ENCODE measurements at places on chromosomes 7 and 10.
A peak's percentile ranks its signal among the peaks of the same experiment; 100 is the strongest.

DNA sequence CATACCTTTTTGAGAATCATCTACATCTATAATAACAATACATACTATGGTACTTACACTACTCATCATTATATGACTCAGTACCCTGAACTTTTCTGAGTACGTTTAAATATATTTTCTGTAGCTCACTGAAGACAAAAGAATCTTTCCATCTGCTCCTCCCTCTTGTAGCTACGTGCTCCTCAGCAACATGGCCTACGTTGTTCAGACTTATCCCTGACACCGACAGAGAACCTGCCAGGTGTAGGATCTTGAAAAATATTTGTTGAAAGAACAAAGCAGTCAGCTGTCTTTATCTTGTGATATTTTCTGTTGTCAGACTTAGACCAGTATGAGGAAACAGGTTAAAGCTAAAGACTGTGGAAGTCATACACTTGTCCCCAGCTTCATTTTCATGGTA, 356.0 kb upstream of the MYO3A start:
- no peak overlapping the region for H3K27ac ChIP-seq
- no peak for DNase-seq
- H3K4me3 ChIP-seq, result no peak overlapping the region
- no peaks in the 10 kb centered on the region for H3K36me3 ChIP-seq

- H3K4me3 ChIP-seq, result no peak overlapping the region
- peaks cover 13% of the 10 kb centered on the region for H3K36me3 ChIP-seq
- DNase-seq, result no peak
Measured at GRCh38 chr7:138865843-138866242, 67.8 kb upstream of the ATP6V0A4 start.

- no peaks in the 10 kb centered on the region for H3K27me3 ChIP-seq
- no peak overlapping the region for H3K4me3 ChIP-seq
- H3K4me1 ChIP-seq, result peaks cover 2% of the 10 kb centered on the region
- no peaks in the 10 kb centered on the region for H3K36me3 ChIP-seq
- no peak for DNase-seq
Measured at GRCh38 chr7:28318101-28318762, 94.1 kb upstream of the CREB5 start.

- no peak overlapping the region for H3K27ac ChIP-seq
- no peaks in the 10 kb centered on the region for H3K4me1 ChIP-seq
- no peak for DNase-seq
- no peaks in the 10 kb centered on the region for H3K36me3 ChIP-seq
- H3K27me3 ChIP-seq, result peaks cover 2% of the 10 kb centered on the region
Measured at GRCh38 chr10:84054743-84055142, 84.6 kb upstream of the GHITM start.

- H3K36me3 ChIP-seq, result no peaks in the 10 kb centered on the region
- no peak for DNase-seq
- H3K27me3 ChIP-seq, result no peaks in the 10 kb centered on the region
- no peak overlapping the region for H3K27ac ChIP-seq
- H3K4me3 ChIP-seq, result no peak overlapping the region
Measured at GRCh38 chr7:127896659-127897058, 134.6 kb downstream of the LRRC4 start.

GRCh38 chr10:102302611-102303010, 57.3 kb downstream of the GBF1 start:
- no peak overlapping the region for H3K4me3 ChIP-seq
- H3K27ac ChIP-seq, result no peak overlapping the region
- H3K27me3 ChIP-seq, result no peaks in the 10 kb centered on the region
- DNase-seq, result no peak

DNA sequence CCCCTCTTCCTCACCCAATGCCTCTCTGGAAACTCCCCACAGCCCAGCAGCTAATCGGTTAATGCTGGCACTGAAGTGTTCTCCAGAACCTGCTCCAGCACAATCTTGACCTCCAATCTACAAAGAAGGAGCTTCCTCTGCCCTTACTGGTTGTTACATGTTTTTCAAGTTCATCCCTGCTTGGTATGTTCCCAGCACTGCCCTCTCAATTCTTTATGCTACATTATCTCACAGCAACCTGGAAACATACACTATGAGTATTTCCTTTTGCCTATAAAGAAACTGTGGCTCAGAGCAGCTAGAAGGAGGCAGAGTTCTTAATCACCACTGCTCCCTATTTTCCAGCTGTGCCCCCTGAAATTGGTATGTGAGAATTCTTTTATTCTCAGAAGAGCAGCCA, 84.1 kb upstream of the KMT2E start:
- H3K4me3 ChIP-seq, result no peak overlapping the region
- no peak for DNase-seq
- peaks cover 35% of the 10 kb centered on the region for H3K4me1 ChIP-seq
- no peaks in the 10 kb centered on the region for H3K36me3 ChIP-seq
- H3K27me3 ChIP-seq, result no peaks in the 10 kb centered on the region
- no peak overlapping the region for H3K27ac ChIP-seq

GRCh38 chr7:47827871-47828270, 120.4 kb downstream of the PKD1L1 start:
- H3K27ac ChIP-seq, result no peak overlapping the region
- no peaks in the 10 kb centered on the region for H3K27me3 ChIP-seq
- no peaks in the 10 kb centered on the region for H3K4me1 ChIP-seq
- H3K36me3 ChIP-seq, result no peaks in the 10 kb centered on the region
- no peak for DNase-seq

DNA sequence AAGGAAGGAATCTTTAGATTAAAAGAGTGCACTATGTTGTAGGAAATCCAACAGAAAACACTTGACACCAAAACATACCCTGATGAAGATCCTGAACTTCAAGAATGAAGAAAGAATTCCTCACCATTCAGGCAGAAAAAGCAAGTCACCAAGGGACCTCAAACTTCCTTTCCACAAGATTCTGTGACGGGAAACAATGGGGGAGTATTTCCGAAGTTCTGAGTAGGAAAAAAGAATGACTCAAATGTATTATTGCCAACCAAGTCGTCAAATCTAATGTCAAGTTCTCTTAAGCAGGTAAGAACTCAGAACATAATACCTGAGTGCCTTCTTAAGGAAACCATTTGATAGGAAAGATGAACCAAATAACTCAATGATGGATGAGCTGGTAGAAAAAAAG, 44.7 kb upstream of the MTURN start:
- no peaks in the 10 kb centered on the region for H3K4me1 ChIP-seq
- no peak overlapping the region for H3K4me3 ChIP-seq
- no peaks in the 10 kb centered on the region for H3K27me3 ChIP-seq
- H3K27ac ChIP-seq, result no peak overlapping the region
- DNase-seq, result no peak

- H3K36me3 ChIP-seq, result peaks cover 15% of the 10 kb centered on the region
- no peaks in the 10 kb centered on the region for H3K27me3 ChIP-seq
- peaks cover 24% of the 10 kb centered on the region for H3K4me1 ChIP-seq
- no peak overlapping the region for H3K4me3 ChIP-seq
Measured at GRCh38 chr7:6385110-6385781, 62.5 kb downstream of the DAGLB start.

DNA sequence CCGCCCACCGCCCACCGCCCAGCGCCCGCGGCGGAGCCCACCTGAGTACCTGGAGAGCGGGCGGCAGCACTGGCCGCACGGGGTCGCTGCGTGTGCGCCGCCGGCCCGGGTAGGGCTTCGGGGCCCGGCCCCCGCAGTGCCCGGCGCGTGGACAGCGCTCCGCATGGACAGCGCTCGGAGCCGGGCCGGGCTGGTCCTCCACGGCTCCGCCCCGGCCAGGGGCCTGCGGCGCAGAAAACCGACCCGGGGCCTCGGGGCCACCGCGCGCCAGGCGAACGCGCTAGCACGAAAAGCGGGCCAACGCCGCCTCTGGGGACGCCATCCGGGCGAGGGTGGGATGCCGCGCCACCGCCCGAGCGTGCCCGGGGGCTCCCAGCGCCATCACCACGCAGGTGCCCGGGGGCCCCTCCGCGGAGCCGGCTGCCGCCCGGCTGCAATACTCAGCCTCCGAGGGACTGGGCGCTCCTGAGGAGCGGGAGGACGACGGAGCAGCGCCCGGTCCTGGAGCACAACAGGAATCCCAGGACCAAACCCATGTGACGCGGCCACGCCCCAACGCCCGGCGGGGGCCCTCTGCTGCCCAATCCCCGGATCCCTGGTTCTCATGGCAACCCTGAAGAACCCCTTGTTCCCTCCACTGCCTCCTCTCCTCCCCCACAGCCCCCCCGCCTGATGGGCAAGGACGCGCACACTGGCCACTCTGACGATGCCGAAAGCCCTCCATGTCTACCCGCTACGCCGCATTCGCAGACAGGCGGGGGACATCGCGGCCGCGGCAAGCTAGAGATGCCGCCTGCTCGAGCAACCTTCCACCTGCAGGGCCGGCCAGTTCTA, at the start of gene GRB10:
Gene GRB10, minus strand, starts transcription at position 522 of the 834 bp plus-strand sequence. CDS start 50,574 bp downstream, outside the sequence.
- no peaks in the 10 kb centered on the region for H3K36me3 ChIP-seq
- H3K27ac ChIP-seq, result no peak within 1 kb of the TSS
- peaks cover 19% of the 10 kb centered on the region for H3K27me3 ChIP-seq
- H3K4me3 ChIP-seq, result peak within 1 kb of the TSS; percentile 27
- DNase-seq, result peak; percentile 59
- peaks cover 3% of the 10 kb centered on the region for H3K4me1 ChIP-seq

GRCh38 chr7:37211097-37211880, 237.4 kb downstream of the ELMO1 start:
- no peaks in the 10 kb centered on the region for H3K36me3 ChIP-seq
- DNase-seq, result peak; percentile 19
- H3K4me1 ChIP-seq, result no peaks in the 10 kb centered on the region

GRCh38 chr10:115861864-115862263, 411.1 kb downstream of the GFRA1 start:
- no peaks in the 10 kb centered on the region for H3K4me1 ChIP-seq
- H3K27ac ChIP-seq, result peak overlapping the region; percentile 59
- peak; percentile 42 for DNase-seq
- no peak overlapping the region for H3K4me3 ChIP-seq
- H3K36me3 ChIP-seq, result no peaks in the 10 kb centered on the region
- H3K27me3 ChIP-seq, result no peaks in the 10 kb centered on the region

GRCh38 chr10:121774404-121774803, 153.4 kb downstream of the ATE1 start:
- H3K4me1 ChIP-seq, result no peaks in the 10 kb centered on the region
- no peaks in the 10 kb centered on the region for H3K36me3 ChIP-seq
- no peaks in the 10 kb centered on the region for H3K27me3 ChIP-seq
- no peak overlapping the region for H3K27ac ChIP-seq
- no peak overlapping the region for H3K4me3 ChIP-seq

DNA sequence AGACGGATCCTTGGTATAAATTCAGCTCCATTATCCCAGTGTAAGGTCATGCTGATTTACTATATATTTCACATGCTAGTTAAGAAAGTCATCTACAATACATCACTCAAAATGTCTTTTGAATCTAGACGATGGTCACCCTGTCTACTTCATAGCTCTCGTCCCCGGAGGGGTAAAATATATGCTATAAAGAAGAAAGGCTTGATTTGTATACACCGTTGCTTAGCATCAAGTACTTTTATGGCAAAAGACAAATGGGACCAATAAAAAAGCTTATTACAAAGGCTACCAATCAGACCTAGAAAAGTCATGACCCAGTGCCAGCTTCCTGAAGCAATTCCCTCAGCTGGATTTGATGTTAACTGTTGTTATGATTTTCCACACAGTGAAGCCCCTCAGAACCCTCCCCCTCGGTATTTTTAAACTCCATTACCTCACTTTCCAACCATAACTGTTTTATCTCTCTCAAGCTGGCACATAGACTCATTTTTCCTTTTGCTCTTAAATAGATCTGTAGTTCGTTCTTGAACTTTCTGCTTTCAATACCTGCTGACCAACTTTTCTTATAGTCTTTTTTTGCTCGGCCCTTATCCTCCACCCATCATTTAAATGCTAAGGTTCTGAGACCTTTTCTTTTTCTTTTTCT, 104.9 kb downstream of the DOCK4 start:
- DNase-seq, result no peak
- H3K36me3 ChIP-seq, result no peaks in the 10 kb centered on the region
- H3K27me3 ChIP-seq, result no peaks in the 10 kb centered on the region
- H3K4me3 ChIP-seq, result no peak overlapping the region
- H3K4me1 ChIP-seq, result no peaks in the 10 kb centered on the region

DNA sequence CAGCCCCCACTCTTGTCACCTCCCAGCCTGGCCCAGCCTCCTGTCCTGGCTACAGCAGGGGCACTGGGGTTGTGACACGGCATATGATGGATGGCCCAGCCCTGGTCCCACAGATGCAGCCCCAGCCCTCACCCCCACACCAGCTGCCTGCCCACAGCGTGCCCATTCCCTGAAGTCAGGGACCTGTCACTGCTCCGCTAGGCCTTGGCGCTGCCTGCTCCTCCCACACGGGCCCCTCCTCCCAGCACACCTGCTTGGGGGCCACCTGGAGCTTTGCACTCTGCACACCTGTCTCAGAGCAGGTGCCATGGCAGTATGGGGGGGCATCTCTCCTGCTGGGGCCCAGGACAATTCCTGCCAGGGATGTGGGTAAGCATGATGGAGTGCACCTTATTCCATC, 3.5 kb downstream of the GCK start:
- H3K4me3 ChIP-seq, result no peak overlapping the region
- no peaks in the 10 kb centered on the region for H3K4me1 ChIP-seq
- H3K27me3 ChIP-seq, result peaks cover 2% of the 10 kb centered on the region
- DNase-seq, result no peak

DNA sequence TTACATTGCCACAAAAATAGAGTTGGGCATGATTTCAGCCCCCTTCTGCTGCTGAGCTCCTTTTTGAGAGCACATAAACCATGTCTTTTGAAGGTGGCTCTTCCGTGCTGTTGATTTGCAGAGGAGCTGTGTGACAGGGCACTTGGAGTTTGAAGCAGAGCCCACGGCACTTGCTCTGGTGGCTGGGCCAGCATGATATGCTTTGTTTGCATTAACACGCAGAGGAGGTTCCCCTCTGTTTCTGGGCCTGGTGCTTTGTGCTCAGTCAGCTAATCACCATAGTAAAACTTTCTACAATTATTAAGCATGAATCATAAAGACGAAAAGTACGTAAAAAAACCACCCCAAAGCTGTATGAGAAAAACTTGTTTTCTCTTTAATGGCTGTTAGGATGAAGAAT, 40.1 kb downstream of the RBM33 start:
- H3K27ac ChIP-seq, result peak overlapping the region; percentile 66
- H3K36me3 ChIP-seq, result peaks cover 9% of the 10 kb centered on the region
- no peak overlapping the region for H3K4me3 ChIP-seq
- peaks cover 6% of the 10 kb centered on the region for H3K4me1 ChIP-seq

- peak overlapping the region; percentile 59 for H3K27ac ChIP-seq
- H3K4me1 ChIP-seq, result peaks cover 32% of the 10 kb centered on the region
- H3K36me3 ChIP-seq, result peaks cover 30% of the 10 kb centered on the region
- no peaks in the 10 kb centered on the region for H3K27me3 ChIP-seq
Measured at GRCh38 chr10:62057359-62057758, 155.9 kb downstream of the ARID5B start.

GRCh38 chr7:125445836-125446235, 516.2 kb upstream of the POT1 start:
- no peak for DNase-seq
- no peaks in the 10 kb centered on the region for H3K27me3 ChIP-seq
- H3K36me3 ChIP-seq, result no peaks in the 10 kb centered on the region
- H3K4me1 ChIP-seq, result no peaks in the 10 kb centered on the region
- no peak overlapping the region for H3K4me3 ChIP-seq
- H3K27ac ChIP-seq, result no peak overlapping the region

DNA sequence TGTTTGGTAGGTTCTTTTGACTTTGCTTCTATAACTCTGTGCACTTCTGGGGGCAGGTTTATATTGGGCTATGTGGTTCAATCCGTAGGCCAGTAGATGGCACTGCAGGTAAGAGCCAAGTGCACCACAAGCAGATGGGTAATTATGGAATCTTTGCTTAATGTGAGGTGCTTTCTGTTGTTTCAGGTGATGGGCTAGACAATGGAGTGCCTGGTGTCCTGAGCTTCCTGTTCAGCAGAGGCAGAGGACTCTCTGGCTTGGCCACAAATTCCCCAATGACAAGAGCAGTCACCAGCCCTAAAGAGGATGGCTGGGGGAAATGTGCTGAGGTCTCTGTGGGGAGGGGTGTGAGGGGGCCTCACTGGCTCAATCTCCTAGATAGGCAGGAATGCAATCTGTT, 455.0 kb downstream of the CCSER2 start:
- H3K36me3 ChIP-seq, result no peaks in the 10 kb centered on the region
- no peak for DNase-seq
- no peaks in the 10 kb centered on the region for H3K27me3 ChIP-seq
- H3K4me3 ChIP-seq, result no peak overlapping the region
- H3K27ac ChIP-seq, result no peak overlapping the region
